CD4-positive, alpha-beta T cell treated with Interleukin-2 at 100 ng/mL for 4 hours (primary cell): ENCODE measurements at places on chromosomes 1 and 21.

GRCh38 chr1:172473302-172473701 is 29.4 kb upstream of the PIGC start:
- DNase-seq: no peak

GRCh38 chr1:2360588-2361364 is 30.6 kb downstream of the MORN1 start:
- no peak for DNase-seq

DNA sequence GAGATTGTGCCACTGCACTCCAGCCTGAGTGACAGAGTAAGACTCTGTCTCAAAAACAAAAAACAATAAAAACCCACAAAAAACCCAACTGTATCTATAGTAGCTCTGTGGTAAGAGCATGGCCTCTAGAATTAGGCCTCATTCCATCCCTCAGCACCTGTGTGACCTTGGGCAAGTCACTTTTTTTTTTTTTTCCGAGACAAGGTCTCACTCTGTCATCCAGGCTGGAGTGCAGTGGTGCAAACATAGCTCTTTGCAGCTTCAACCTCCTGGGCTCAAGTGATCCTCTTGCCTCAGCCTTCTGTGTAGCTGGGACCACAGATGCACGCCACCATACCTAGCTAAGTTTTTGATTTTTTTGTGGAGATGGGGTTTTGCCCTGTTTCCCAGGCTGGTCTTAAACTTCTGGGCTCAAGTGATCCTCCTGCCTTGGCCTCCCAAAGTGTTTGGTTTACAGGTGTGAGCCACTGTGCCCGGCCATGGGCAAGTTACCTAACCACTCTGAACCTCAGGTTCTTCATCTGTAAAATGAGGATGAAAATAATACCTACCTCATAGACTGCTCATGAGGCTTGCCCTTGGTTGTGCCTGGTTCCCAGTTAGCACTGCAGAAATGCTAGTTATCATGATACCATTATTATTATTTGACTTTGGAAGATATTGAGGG is 15.3 kb upstream of the MYOM3 start:
- DNase-seq: no peak

- DNase-seq: no peak
These were observed 1.7 kb downstream of the CLDN14 start for GRCh38 chr21:36478207-36478701.

- DNase-seq: no peak
These were observed 3.3 kb downstream of the GBP4 start for GRCh38 chr1:89195476-89195875.

DNA sequence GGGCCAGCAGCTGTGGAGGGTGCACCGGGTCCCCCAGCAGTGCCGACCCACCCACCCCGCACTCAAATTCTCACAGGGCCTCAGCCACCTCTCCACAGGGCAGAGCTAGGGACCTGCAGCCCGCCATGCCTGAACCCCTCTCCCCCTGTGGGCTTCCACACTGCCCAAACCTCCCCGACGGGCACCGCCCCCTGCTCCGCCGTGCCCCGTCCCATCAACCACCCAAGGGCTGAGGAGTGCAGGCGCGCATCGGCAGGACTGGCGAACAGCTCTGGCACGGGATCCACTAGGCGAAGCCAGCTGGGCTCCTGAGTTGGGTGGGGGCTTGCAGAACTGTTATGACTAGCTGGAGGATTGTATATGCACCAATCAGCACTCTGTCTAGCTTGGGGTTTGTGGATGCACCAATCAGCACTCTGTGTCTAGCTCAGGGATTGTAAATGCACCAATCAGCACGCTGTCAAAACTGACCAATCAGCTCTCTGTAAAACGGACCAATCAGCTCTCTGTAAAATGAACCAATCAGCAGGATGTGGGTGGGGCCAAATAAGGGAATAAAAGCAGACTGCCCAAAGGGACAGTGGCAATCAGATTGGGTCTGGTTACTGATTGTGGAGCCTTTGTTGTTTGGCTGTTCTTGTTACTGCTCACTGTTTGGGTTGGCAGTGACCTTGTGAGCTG is 12.4 kb upstream of the RCAN3 start:
- no peak for DNase-seq

GRCh38 chr21:30478004-30478403 is 2.2 kb downstream of the KRTAP19-1 start:
- no peak for DNase-seq

DNA sequence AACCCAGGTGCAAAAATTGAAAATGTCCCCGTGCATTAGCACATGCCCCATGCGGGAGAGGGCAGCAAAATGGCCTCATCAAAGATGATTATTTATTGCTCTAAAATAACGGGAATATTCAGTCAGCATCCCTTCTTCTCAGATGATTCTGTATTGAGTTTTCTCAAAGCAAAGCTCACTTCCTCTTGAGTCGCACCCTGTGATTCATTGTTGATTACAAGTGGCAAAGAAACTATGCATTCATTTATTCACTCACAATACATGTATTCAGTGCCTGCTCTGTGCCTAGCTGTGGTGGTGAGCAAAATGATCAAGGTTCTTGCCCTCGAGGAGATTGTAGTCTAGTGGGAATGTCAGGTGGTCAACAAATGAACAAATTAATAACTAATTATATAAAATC is 226.0 kb upstream of the KAZN start:
- no peak for DNase-seq
